CD4-positive, alpha-beta T cell treated with Interleukin-6 at 100 ng/mL for 8 hours (primary cell): ENCODE measurements at places on chromosomes 12 and 14.

DNA sequence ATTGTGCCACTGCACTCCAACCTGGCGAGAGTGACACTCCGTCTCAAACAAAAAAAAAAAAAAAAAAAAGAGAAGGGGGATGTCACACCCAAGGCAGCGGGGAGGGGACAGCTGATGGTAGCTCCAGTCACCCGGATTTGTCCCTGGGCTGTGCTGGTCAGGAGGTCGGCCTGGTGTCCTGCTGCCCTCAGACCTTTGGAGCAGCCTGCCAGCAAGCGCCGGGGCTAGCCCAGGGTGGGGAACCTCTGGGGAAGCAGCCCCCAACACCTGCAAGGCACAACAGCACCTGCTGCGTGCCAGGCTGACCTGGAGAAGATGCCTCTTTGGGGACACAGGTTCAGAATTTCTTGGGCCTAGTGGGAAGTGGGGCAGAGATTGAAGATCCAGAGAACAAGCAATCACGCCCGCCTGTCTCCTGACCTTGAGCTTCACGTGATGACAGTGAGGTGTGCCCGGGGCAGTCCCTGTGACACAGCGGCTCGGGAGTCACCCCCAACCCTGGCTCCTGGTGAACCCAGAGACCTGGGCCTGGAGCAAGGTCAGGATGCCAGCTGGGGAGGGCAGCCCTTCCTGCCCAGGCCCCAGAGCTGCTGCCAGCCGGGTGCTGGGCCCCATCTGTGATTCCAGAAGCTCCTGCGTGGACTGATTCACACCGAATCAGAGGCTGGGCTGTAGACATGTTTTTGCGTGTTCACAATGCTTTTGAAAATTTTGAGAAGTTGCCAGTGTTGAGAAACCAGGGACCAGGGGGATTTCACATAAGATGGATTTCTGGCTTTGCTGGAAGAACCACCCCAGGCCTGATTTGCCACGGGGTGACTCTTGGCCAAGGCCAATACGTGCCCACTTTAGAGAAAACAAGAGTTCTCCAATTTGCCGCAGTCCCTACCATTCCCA, 66.4 kb downstream of the RFLNA start:
- no peak for DNase-seq

DNA sequence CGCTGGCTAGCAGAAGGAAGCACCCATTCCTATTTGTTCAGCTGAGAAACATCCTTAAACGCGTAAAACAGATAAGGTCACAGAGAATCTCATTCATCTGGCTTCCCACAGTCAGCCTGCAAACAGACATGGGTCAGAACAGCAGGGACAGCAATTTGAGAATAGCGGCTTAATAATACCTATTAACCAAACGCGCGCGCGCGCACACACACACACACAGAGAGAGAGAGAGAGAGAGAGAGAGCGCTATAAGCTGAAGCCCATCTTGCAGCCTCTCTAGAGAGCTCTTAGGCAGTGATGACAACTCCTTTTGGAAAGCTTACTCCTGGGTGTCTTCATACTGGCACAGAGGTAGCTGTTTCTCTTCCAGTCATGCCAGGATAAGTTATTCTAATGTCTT, 26.4 kb downstream of the TMEM132D start:
- DNase-seq, result no peak

DNA sequence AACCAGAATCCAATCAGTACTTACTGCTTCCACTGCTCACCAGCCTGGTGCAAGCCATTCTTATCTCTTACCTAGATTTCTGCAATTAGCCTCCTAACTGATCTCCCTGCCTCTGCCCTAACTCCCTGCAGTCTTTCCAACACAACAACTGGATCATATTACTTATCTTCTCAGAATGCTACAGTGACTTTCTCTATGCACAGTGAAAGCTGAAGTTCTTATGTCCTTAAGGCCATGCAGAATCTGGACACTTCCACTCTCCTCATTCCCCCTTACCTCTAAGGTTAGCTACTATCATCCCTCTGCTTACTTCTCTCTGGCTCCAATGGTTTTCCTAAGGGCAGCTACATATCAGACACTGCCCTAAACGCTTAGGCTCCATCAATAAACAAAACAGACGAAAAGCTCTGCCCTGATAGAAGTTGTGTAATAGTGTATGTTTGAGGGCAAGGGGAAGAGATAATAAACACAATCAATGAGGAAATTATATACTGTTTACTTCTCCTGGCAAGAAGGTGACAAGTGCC, 4.0 kb downstream of the KTN1 start:
- no peak for DNase-seq

- DNase-seq, result no peak
These were observed 67.8 kb upstream of the PYGL start for GRCh38 chr14:51012055-51012454.

GRCh38 chr12:48972213-48972951, 847 bp upstream of the WNT10B start:
- no peak for DNase-seq

GRCh38 chr12:50986966-50987737, 34.8 kb downstream of the HIGD1C start:
- peak; percentile 22 for DNase-seq

GRCh38 chr14:75383721-75384120, 44.1 kb upstream of the JDP2 start:
- no peak for DNase-seq

GRCh38 chr12:91507754-91508153, 325.1 kb upstream of the DCN start:
- DNase-seq, result no peak

- DNase-seq, result no peak
These were observed 12.9 kb upstream of the RNASE12 start for GRCh38 chr14:20603813-20604690.

- DNase-seq, result no peak
These were observed 79.5 kb downstream of the CAND1 start for GRCh38 chr12:67348683-67349082.

GRCh38 chr12:119915894-119916510, 38.9 kb upstream of the CIT start:
- DNase-seq, result no peak

GRCh38 chr12:104626069-104626837, 169.5 kb downstream of the CHST11 start:
- DNase-seq, result no peak

GRCh38 chr14:82911930-82912329, 1378.3 kb upstream of the SEL1L start:
- no peak for DNase-seq

DNA sequence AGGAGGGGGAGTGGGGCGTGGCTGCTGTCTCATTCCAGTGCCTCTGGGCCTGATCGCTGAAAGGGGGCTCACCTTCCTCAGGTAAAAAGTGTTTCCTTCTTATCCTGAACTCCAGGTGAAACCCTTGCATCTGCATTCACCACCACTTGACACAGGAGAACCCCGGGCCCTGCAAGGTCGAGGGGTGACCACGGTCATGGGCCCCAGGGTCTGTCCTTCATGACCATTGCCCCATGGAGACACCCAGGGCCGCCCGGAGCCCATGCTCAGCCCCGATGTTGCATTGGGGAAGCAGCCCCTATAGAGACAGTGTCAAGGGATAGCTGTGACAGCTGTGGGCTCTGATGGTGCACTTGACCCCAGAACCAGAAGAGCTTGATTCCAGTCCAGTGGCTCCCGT, 34.4 kb upstream of the DYNC1H1 start:
- DNase-seq, result no peak

DNA sequence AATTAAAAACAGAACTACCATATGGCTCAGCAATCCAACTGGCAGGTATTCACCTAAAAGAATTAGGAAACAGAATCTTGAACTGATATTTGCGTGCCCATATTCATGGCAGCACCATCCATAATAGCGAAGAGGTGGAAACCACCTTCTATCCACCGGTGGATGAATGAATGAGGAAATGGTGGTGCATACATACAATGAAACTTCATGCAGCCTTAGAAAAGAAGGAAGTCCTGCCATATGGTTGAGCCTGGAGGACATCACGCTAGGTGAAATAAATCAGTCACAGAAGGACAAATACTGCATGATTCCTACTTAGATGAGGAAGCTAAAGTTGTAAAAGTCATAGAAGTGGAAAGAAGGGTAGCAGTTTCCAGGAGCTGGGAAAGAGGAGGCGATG, 6.6 kb downstream of the TCL1A start:
- no peak for DNase-seq

DNA sequence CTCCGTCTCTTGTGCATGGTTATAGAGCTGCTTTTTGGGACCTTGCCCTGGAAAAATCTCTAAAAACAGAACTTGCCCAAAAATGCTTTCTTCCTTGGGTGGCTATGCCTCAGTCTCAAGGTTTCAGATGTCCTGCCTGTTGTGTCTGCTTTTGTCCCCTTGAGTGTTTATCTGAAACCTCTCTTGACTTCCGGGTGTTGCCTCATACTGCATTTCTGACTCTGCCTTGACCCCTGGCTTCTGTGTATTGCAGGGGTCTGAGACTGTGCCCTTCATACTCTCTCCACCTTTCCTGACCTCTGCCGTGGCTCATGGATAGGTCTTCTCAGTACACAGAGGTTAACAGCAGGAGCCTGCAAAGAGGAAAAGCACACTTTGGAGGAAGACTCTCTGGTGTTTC, 124.8 kb upstream of the NTF3 start:
- DNase-seq, result no peak

DNA sequence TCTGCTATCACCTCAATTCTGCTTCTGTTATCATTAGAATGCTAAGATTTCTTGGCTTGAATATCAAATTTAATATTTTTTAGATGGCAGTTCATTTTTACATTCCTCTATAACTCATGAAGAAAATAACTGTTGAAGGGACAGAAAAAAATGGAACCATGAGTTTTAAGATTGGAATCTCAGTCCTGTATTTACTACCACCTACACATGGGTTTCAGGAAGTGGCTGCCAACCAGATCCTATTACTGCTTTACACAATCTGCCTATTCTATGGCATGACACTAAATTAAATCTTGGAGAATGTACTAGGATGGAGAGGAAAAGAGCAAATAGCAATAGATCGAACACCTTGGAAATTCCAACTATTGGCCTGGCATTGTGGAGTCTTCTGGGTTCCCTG, 140.8 kb downstream of the DUSP6 start:
- no peak for DNase-seq

GRCh38 chr12:45966486-45966885, 23.9 kb downstream of the SCAF11 start:
- no peak for DNase-seq

GRCh38 chr14:104885973-104886689, 21.1 kb downstream of the CEP170B start:
- no peak for DNase-seq

- no peak for DNase-seq
These were observed 19.3 kb downstream of the RFX4 start for GRCh38 chr12:106602076-106602475.

DNA sequence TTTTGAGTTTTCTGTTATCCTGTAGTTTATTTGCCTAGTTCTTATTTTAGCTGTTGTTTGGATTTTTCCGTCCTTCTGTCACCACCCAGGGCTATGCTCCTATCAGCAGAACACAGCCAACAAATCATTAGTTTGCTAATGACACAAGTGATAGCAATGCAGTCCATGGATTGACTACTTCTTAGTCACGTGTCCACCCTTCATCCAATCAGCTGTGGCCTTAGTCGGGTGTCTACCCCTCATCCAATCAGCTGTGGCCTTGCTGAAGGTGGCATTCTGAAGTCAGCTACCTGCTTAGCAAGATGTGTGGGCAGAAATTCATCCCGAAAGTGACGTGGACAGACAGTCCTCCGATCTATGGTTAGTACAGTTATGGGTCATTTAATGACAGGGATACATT, 182.3 kb downstream of the GALC start:
- DNase-seq, result no peak

GRCh38 chr14:102264355-102264754, 40.6 kb downstream of the MOK start:
- DNase-seq, result no peak

DNA sequence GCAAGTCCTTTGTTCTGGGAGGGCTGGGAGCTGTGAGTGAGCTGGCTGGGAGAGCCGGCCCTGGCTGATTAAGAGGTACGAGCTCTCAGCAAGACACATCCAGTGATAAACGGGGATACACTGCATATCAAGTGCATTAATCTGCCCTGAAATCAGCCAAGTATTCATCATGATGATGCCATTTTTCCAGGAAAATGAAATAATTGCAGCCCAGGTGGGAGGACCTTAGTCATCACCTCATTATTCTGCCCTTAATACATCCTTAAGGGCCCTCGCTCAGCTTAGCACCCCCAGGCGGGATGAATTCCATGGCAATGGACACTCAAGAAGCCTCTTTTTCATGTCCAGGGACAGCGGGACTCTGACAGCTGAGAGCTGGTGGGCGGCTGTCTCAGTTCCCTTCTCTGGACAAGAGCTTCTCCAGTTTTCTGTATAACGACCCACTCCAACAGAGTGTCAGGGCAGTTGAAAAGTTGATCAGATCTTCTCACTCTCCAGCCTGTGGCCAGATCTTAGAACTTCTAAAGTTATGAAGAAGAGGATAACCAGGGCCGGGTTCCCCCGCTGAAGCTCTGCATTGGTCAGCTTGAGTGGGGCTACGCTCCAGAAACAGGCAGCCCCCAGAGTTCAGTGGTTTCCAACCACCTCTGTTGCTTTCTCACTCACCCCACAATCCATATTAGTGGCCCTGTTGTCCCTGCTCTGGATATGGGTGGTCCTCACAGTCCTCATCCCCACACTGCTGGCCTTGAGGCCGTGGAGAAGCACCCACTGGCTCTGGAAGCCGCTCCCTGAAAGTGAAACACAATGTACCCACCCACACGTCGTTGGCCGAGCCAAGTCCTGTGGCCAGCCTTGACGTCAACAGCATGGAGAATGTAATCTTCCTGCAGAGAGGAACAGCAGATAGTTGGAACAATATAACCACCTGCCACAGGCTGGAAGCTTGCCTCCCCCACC, 306.2 kb upstream of the DIO3 start:
- DNase-seq, result no peak

DNA sequence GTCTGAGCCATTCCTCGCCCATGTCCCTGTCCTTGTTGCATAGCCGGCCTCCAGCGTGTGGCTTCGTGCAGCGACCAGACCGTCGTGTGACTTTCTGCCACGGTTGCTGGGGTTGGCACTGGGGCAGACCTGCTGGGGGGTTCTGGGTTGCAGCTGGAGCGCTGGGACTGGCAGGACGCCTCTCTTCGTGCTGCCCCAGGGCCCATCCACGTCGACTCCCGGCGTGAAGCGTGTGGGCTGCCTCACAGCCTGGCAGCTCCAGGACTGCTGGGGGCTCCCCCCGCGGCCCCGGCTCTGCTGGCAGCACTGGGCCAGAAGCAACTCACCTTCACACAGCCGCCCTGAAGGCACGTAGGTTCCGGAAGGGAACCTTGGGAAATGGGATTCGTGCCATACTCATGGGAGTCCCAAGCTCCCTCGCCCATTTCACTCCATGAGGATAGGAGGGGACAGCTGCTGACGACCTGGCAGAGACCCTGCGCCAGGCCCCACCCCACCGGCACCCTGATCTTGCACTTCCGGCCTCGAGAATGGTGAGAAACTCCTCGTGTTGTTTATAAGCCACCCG, 51.9 kb downstream of the GALNT9 start:
- no peak for DNase-seq

DNA sequence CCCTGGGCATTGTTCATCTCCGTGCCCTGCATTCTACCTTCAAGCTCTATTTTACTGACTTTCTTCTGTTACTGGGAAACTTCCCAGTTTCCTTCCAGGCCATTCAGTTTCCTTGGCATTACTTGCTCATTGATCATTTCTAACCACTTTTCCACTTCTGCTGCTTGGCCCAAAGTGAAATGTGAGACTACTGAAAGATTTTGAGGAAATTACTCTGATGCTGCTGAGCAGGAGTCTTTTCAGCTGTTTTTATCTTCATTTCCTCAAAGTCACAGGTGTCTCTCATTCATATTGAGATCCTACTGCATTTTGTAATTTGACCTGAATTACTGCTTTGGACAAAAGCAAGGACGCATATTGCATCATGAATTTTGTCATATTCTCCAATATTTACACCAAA, 26.4 kb upstream of the DBX2 start:
- no peak for DNase-seq
